Right hindlimb (tissue), 1 donor: ENCODE measurements at places on chromosomes 4 and X.

DNA sequence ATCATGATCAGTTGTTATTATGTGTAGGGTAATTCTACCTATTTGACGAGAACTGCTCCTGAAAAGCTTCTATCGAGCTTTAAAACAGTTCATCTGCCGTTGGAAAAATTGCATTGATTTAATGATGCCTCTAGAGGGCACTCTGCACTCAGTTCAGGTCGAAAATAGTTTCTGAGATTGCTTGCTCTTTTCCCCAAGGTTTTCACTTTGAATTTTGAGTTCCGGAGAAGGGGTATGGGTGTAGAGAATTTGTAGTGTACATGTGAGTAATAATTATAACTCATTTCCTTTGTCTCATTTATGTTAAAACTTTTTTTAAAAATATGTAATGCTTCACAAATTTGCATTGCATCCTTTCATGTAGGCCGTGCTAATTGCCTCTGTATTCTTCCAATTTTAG is 28.4 kb upstream of the TNIP3 start:
- no peak for DNase-seq

DNA sequence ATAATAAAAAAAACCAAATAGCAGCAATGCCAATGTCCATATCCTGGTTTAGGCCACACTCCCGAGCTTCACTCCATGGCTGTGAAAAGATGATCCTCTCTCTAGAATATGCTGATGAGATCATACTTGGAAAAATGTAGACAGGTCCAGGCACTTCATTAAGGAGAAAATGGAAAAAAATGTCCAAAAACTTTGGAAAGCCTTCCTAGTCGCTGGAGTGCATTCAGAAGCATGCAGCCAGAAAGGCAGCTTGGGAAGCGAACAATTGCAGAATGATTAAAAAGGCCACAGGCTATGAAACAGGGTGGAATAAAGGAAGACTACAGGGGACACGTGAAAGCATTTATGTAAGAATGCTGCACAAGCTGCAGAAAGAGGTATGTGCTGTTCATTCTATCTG is 165.6 kb upstream of the HCCS start:
- peak; percentile 68 for DNase-seq

GRCh38 chr4:189600718-189601435 is 339.8 kb upstream of the FRG1 start:
- no peak for DNase-seq

- DNase-seq = no peak
These were observed 77.9 kb downstream of the FAT4 start for GRCh38 chr4:125392694-125393093.
